ENCODE measurements at places on chromosomes 5 and 9. TPM values are rescaled to one million over a fixed set of nuclear protein-coding genes. Genes with fewer than 3 reads are reported as not detected.
A peak's percentile ranks its signal among the peaks of the same experiment; 100 is the strongest.

PRLR gene
- 6.7 TPM for total RNA-seq

LYSMD3 gene
- 15.0 TPM for total RNA-seq

SAPCD2 gene
- 21.9 TPM for total RNA-seq

LRRC19 gene
- total RNA-seq = 0.29 TPM

DMRT2 gene
- total RNA-seq = 18.8 TPM

ERAP2 gene
- 0.86 TPM for total RNA-seq

PBX3 gene
- 31.1 TPM for total RNA-seq

ANKS6 gene
- total RNA-seq = 25.2 TPM

SLC6A19 gene
- 22.2 TPM for total RNA-seq

HSD17B3 gene
- not detected for total RNA-seq

INSYN2B gene
- total RNA-seq = not detected

IGFBPL1 gene
- 26.7 TPM for total RNA-seq

HAVCR1 gene
- 0.92 TPM for total RNA-seq

- no peaks in the 10 kb centered on the region for H3K4me1 ChIP-seq
- H3K27ac ChIP-seq = no peak overlapping the region
- no peak for DNase-seq
- no peaks in the 10 kb centered on the region for H3K27me3 ChIP-seq
- no peaks in the 10 kb centered on the region for H3K36me3 ChIP-seq
- H3K4me3 ChIP-seq = no peak overlapping the region
Measured at GRCh38 chr9:31912636-31913035, 471.8 kb upstream of the ACO1 start.

DNA sequence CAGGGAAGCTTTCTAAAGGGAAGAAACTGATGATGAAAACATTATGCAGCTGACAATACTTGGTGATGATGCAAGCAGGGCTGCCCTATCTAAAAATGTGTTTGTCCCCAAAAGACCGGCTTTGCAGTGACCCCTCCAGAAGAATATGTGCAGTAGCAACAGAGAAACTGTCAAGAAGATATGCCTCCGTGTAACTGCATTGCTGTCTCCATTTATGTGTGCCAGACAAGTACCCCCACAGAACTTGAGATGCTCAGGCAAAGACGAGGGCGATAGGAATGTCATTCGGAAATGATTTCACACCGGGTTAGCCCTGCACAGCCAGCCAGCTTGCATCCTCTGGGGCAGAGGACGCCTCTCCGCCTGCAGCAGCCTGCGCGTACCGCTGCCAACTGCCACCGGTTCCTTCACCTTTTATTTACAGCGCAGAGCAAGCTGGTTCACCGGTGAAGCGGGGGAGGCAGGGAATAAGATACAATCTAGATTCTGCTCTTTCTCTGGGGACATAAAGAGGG is 2.0 kb downstream of the GABBR2 start:
- H3K27me3 ChIP-seq = peaks cover 77% of the 10 kb centered on the region
- DNase-seq = no peak
- H3K4me3 ChIP-seq = peak overlapping the region; percentile 84
- H3K27ac ChIP-seq = no peak overlapping the region
- H3K4me1 ChIP-seq = peaks cover 10% of the 10 kb centered on the region

DNA sequence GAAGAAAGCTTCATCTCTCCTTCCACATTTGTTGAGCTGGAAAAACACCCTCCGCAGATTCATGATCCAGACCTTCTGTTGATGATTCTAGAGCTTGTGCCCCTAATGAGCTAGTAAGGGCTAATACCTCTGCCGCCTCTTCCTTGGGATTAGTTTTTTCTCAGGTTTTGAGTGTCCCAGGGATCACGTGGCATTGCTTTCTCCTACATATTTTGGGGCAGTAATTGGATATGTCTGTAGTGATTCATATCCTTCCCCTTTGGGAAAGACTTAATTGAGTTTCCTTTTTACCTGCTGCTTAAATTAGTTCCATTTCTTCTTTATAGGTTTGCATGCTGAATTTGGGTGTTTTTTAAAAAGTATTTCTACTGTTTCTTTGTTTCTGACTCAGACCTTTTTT is 143.9 kb downstream of the GOLPH3 start:
- no peaks in the 10 kb centered on the region for H3K36me3 ChIP-seq
- no peaks in the 10 kb centered on the region for H3K27me3 ChIP-seq
- no peak for DNase-seq
- H3K27ac ChIP-seq = no peak overlapping the region
- H3K4me3 ChIP-seq = no peak overlapping the region

DNA sequence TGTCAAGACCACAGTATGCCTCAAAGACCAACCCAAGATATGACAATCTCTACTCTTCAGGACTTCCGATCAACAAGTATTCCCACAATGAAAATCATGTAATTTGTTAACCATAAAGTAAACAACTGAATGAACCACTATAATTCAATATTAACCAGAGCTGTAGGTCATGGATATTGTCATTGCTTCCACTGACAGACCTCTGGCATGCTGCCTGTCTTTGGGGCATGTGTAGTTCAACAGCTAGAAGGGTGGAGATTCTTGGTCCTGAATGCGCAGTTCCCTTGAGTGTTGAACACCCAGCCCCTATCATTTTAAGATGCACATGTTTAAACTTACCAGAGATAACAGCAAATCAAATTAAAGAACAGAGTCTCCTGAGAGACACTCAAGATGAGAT is 283.0 kb downstream of the CEMIP2 start:
- no peaks in the 10 kb centered on the region for H3K36me3 ChIP-seq
- H3K4me3 ChIP-seq = no peak overlapping the region
- H3K27ac ChIP-seq = no peak overlapping the region
- no peak for DNase-seq

- no peaks in the 10 kb centered on the region for H3K4me1 ChIP-seq
- H3K36me3 ChIP-seq = no peaks in the 10 kb centered on the region
- H3K27ac ChIP-seq = no peak overlapping the region
- no peaks in the 10 kb centered on the region for H3K27me3 ChIP-seq
Measured at GRCh38 chr9:19975499-19975898, 186.7 kb upstream of the SLC24A2 start.

DNA sequence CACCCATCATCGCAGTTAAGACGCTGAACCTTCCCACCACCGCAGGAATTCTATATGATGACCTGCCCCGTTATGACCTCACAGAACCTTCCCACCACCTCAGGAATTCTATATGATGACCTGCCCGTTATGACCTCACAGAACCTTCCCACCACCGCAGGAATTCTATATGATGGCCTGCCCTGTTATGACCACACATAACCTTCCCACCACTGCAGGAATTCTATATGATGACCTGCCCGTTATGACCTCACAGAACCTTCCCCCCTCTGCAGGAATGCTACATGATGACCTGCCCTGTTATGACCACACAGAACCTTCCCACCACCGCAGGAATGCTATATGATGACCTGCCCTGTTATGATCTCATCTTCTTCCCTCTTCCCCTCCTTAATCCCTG is 64.3 kb downstream of the IRX1 start:
- H3K4me3 ChIP-seq = no peak overlapping the region
- DNase-seq = no peak
- no peaks in the 10 kb centered on the region for H3K4me1 ChIP-seq

DNA sequence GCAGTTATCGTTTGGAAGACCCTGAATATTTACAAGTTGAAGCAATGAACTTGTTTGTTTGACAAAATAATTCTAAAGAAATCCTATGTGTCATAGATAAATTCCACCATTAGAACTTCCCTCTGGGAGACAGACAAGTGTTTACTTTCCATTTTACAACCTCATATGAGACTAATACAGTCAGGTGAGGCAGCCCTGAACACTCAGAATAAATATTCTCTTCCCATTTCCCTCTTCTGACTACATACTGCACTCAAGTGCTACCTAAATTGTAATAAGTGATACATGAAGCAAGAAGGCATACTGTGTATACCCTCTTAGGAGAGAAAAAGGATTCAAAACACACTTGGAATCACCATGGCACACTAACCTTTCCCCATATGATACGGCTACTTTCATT is 6.8 kb downstream of the RASEF start:
- no peak for DNase-seq
- peak overlapping the region; percentile 27 for H3K4me3 ChIP-seq
- peaks cover 20% of the 10 kb centered on the region for H3K27me3 ChIP-seq

- DNase-seq = no peak
- no peak overlapping the region for H3K27ac ChIP-seq
- peaks cover 11% of the 10 kb centered on the region for H3K4me1 ChIP-seq
- no peaks in the 10 kb centered on the region for H3K27me3 ChIP-seq
- peaks cover 4% of the 10 kb centered on the region for H3K36me3 ChIP-seq
- H3K4me3 ChIP-seq = no peak overlapping the region
Measured at GRCh38 chr5:15516486-15516885, 16.5 kb downstream of the FBXL7 start.

GRCh38 chr5:115735108-115735998 is 81.1 kb downstream of the CDO1 start:
- H3K4me3 ChIP-seq = no peak overlapping the region
- peaks cover 12% of the 10 kb centered on the region for H3K27me3 ChIP-seq
- H3K27ac ChIP-seq = no peak overlapping the region
- H3K4me1 ChIP-seq = no peaks in the 10 kb centered on the region

- H3K4me3 ChIP-seq = no peak overlapping the region
- no peaks in the 10 kb centered on the region for H3K4me1 ChIP-seq
- H3K27ac ChIP-seq = no peak overlapping the region
- peaks cover 10% of the 10 kb centered on the region for H3K27me3 ChIP-seq
- H3K36me3 ChIP-seq = no peaks in the 10 kb centered on the region
Measured at GRCh38 chr9:37102486-37102885, 17.9 kb upstream of the ZCCHC7 start.

DNA sequence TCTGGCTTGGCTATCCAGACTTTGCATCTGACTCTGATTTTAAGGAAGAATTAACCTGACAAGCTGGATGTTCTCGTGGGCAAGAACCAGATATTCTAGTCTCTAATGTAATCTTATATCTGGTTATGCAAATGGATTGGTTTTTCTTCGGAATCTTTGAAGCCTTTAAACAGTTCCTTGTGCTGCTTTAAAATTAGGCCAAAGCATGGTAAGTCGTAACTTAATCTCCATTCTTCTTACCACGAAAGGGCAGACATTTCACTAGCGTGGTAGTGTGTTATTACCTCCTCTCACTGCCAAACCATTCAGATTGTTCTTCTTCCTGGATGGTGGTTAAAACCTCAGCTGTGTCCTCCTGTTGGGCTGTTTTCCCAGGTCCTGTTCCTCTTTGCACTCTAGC is 34.1 kb upstream of the TTC23L start:
- H3K27me3 ChIP-seq = no peaks in the 10 kb centered on the region
- peak overlapping the region; percentile 3 for H3K27ac ChIP-seq
- H3K36me3 ChIP-seq = peaks cover 53% of the 10 kb centered on the region
- DNase-seq = no peak

- H3K27ac ChIP-seq = no peak overlapping the region
- no peaks in the 10 kb centered on the region for H3K27me3 ChIP-seq
- H3K36me3 ChIP-seq = peaks cover 3% of the 10 kb centered on the region
- DNase-seq = no peak
Measured at GRCh38 chr9:124879226-124879625, 17.3 kb downstream of the ARPC5L start.

- no peak overlapping the region for H3K27ac ChIP-seq
- peaks cover 27% of the 10 kb centered on the region for H3K4me1 ChIP-seq
- DNase-seq = no peak
- no peaks in the 10 kb centered on the region for H3K36me3 ChIP-seq
- peaks cover 3% of the 10 kb centered on the region for H3K27me3 ChIP-seq
Measured at GRCh38 chr9:15101095-15101494, 190.9 kb upstream of the FREM1 start.

- no peaks in the 10 kb centered on the region for H3K27me3 ChIP-seq
- peaks cover 11% of the 10 kb centered on the region for H3K4me1 ChIP-seq
- no peaks in the 10 kb centered on the region for H3K36me3 ChIP-seq
- no peak for DNase-seq
- H3K27ac ChIP-seq = no peak overlapping the region
Measured at GRCh38 chr9:76626141-76626540, 138.1 kb upstream of the PCA3 start.

DNA sequence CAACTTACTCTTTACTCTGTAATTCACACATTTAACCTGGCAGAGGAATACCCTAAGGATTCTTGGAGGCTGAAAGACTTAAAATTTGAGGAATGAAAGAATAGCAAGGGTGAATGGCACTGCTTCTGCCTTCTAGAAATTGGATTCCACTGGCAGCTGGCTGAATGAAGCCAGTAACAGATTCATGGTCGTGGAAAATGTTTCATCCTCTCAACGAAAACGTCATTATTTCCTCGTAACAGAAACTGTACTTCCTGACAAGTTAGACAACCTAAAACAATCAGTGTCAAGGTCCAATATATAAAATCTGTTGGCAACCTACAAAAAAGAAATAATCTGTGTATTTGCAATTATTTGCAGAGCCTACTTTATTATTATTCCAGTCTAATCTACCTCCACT is 39.7 kb downstream of the BNC2 start:
- no peak for DNase-seq
- no peak overlapping the region for H3K27ac ChIP-seq
- H3K27me3 ChIP-seq = peaks cover 3% of the 10 kb centered on the region
- H3K4me1 ChIP-seq = peaks cover 50% of the 10 kb centered on the region

- peak overlapping the region; percentile 11 for H3K27ac ChIP-seq
- no peak for DNase-seq
- peaks cover 28% of the 10 kb centered on the region for H3K4me1 ChIP-seq
- no peaks in the 10 kb centered on the region for H3K36me3 ChIP-seq
- H3K4me3 ChIP-seq = no peak overlapping the region
- H3K27me3 ChIP-seq = no peaks in the 10 kb centered on the region
Measured at GRCh38 chr9:98215271-98215670, 22.8 kb upstream of the CORO2A start.

- H3K27ac ChIP-seq = peak overlapping the region; percentile 98
- peak overlapping the region; percentile 97 for H3K4me3 ChIP-seq
- no peak for DNase-seq
Measured at GRCh38 chr9:112331674-112331952, 1.8 kb downstream of the PTBP3 start.

- H3K27me3 ChIP-seq = no peaks in the 10 kb centered on the region
- H3K4me3 ChIP-seq = no peak overlapping the region
- DNase-seq = no peak
- H3K27ac ChIP-seq = peak overlapping the region; percentile 38
- peaks cover 39% of the 10 kb centered on the region for H3K4me1 ChIP-seq
Measured at GRCh38 chr9:133822430-133823065, 84.4 kb upstream of the SARDH start.

DNA sequence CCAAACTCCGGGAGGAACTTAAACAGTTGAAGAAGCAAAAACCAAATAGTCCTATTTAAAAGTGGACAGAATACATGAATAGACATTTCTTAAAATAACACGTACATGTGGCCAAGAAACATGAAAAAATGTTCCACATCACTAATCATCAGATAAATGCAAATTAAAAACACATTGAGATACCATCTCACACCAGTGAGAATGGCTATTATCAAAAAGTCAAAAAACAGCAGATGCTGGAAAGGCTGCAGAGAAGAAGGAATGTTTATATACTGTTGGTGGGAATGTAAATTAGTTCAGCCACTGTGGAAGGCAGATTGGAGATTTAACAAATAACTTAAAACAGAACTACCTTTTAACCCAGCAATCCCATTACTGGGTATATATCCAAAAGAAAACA is 283.0 kb upstream of the IZUMO3 start:
- no peak overlapping the region for H3K27ac ChIP-seq
- H3K27me3 ChIP-seq = no peaks in the 10 kb centered on the region
- H3K4me3 ChIP-seq = no peak overlapping the region
- no peaks in the 10 kb centered on the region for H3K4me1 ChIP-seq
- no peak for DNase-seq

- no peak for DNase-seq
- no peaks in the 10 kb centered on the region for H3K4me1 ChIP-seq
- peaks cover 4% of the 10 kb centered on the region for H3K36me3 ChIP-seq
- H3K27ac ChIP-seq = no peak overlapping the region
- H3K27me3 ChIP-seq = no peaks in the 10 kb centered on the region
Measured at GRCh38 chr5:60436518-60436917, 263.4 kb downstream of the DEPDC1B start.
